ENCODE measurements at places on chromosomes 1 and 21.

DNA sequence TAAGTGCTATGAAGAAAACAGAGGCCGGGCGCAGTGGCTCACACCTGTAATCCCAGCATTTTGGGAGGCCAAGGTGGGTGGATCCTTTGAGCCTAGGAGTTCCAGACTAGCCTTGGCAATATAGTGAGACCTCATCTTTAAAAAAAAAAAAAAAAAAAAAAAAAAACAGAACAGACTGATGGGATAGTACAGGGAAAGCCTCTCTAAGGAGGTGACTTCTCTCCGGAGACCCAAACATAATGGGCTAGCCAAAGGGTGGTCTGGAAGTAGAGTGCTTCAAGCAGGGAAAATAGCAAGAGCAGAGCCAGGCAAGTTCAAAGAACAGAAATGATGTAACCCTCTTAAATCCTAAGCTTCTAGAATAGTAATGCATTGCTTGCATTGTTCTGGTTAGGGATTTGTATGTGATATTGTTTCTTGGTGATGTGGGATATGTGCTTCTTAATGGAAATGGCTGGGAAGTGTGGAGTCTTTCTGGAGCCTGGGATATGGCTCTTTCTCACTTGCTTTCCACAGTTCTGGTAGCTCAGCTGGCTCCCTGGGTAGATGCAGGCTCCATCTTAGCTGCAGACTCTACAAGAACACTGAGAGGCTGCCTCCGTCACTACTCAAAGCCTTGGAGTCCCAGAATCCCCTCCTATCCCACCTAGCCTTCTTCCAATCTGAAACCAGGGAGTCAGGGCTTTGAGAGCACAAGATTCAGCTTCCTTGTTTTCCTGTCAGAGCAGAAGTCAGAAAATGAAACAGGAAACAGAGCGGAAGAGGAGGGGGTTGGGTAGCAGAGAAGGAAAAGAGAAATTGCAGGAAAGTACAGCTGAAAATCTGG, 1.9 kb upstream of the PIGV start:
- DNase-seq: no peak

GRCh38 chr1:10662824-10663677, 133.4 kb downstream of the CASZ1 start:
- no peak for DNase-seq

- no peak for DNase-seq
These were observed 64.5 kb downstream of the LRRC40 start for GRCh38 chr1:70140894-70141293.

DNA sequence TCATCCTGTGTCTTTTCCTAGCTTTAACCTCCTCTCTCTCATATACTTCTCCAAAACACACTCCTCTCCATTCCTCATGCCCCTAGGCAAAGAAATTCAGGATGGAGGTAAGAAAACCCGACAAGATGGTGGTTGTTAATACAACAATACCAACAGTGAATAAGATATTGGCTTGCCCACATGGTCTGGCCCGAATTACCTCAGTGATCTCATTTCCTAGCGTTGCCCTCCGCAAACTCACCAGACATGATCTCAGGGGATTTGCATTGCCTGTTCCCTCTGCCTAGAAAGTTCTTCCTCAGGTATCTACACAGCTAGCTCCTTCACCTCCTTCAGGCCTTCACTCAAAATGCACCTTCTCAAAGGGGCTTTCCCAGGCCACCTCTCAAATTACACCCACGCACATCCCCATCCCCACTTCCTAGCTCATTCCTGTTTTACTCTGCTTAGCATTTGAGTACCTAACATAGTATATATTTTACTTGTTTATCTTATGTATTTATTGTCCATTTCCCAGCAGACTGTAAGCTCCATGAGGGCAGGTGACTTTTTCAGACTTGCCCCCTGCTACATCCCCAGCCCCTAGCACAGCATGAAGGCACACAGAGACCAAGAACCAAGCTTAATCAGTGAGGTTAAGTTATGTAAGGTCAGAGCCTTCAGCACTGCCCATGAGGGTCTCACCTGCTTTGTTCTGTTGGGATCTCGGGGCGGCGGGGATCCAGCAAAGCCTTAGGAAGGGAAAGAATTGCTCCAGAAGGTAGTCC, 10.2 kb upstream of the UBR4 start:
- no peak for DNase-seq

DNA sequence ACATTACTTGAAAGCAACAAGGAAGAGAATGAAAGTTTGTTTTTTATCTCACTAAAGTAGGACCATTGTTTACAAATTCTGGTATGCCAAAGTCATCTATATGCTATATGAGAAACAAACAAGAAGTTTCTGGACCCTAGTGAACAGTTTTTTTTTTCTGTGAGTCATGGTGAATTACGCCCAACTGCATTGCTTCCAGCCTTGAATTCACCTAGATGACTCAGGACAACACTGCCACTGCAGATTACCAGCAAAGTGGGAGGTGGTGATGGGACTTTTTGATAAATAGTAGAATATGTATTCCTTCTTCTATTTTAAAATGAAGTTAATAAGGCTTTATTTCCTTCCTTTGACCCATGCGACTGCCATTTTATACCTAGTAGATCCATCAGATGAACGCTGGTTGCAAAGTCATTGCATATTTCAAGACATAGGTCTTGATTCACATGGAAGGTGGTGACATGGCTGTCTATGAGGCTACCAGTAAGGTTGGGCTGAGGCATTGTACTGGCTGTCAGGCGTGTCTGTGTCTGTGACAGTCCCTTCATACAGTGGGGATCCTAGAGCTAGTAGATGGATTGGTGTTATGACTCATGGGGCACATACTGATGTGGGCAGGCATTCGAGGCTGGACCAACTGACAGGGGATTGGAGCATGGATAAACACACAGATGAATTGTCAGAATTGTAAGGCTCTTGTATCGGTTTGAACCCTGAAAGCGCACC, 49.1 kb upstream of the APOBEC4 start:
- no peak for DNase-seq

GRCh38 chr1:75124510-75124909, 9.7 kb upstream of the LHX8 start:
- no peak for DNase-seq

GRCh38 chr1:231039161-231040018, 664 bp downstream of the FAM89A start:
- no peak for DNase-seq

- DNase-seq: no peak
These were observed 62.6 kb upstream of the SPAG17 start for GRCh38 chr1:118247593-118247992.

DNA sequence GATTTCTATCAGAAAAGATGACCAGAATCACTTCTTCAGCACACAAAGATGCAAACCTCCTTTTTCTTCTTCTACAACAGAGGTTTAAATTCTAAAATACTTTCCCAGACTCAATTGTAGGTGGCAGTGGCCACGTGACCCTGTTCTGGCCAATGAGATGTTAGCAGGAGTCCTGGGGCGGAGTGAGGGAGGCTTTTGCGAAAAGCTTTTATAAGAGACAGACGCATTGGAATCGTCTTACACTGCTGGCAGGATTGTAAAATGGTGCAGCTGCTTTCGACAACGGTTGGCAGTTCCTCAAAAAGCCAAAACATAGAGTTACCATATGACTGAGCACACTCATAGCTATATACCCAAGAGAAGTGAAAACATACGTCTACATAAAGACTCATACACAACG, 87.0 kb upstream of the MAGI3 start:
- no peak for DNase-seq

Data from stimulated activated CD4-positive, alpha-beta T cell treated with anti-CD3 and anti-CD28 coated beads, Interleukin-12 subunit alpha, Interleukin-12 subunit beta, amount 100 ng/mL, for 48 hours (primary cell).